MCF 10A (cell line): ENCODE measurements at places on chromosomes 7 and 10. TPM values are rescaled to one million over a fixed set of nuclear protein-coding genes. Genes with fewer than 3 reads are reported as not detected.
A peak's percentile ranks its signal among the peaks of the same experiment; 100 is the strongest.

The IQCE gene
- 16.7 and 23.9 TPM in 2 replicates for total RNA-seq

GRCh38 chr7:151692721-151693120 is 173.0 kb upstream of the RHEB start:
- H3K36me3 ChIP-seq, result no peaks in the 10 kb centered on the region
- DNase-seq, result no peak
- peaks cover 49% of the 10 kb centered on the region for H3K4me1 ChIP-seq
- H3K27me3 ChIP-seq, result no peaks in the 10 kb centered on the region
- no peak overlapping the region for H3K27ac ChIP-seq

The GPR26 gene
- not detected in 2 replicates for total RNA-seq

- peak overlapping the region; percentile 9 for H3K27ac ChIP-seq
- peaks cover under 1% of the 10 kb centered on the region for H3K36me3 ChIP-seq
- peak overlapping the region; percentile 47 for H3K4me3 ChIP-seq
- H3K27me3 ChIP-seq, result no peaks in the 10 kb centered on the region
- no peak for DNase-seq
Measured at GRCh38 chr10:114393886-114394285, 10.4 kb downstream of the AFAP1L2 start.

The CCZ1 gene
- total RNA-seq, result 86.3 and 92.6 TPM in 2 replicates

GRCh38 chr10:73096449-73097304 is at the start of gene P4HA1:
Gene P4HA1, minus strand, starts transcription at chr10:73096866. Its CDS starts 21,983 bp downstream, at chr10:73074883.
- no peaks in the 10 kb centered on the region for H3K27me3 ChIP-seq
- DNase-seq, result peak; percentile 95
- peak within 1 kb of the TSS; percentile 92 for H3K27ac ChIP-seq
- H3K4me1 ChIP-seq, result no peaks in the 10 kb centered on the region

GRCh38 chr7:74280985-74281384 is 8.2 kb upstream of the CLIP2 start:
- no peak overlapping the region for H3K27ac ChIP-seq
- H3K27me3 ChIP-seq, result no peaks in the 10 kb centered on the region
- no peak overlapping the region for H3K4me3 ChIP-seq
- H3K36me3 ChIP-seq, result no peaks in the 10 kb centered on the region

DNA sequence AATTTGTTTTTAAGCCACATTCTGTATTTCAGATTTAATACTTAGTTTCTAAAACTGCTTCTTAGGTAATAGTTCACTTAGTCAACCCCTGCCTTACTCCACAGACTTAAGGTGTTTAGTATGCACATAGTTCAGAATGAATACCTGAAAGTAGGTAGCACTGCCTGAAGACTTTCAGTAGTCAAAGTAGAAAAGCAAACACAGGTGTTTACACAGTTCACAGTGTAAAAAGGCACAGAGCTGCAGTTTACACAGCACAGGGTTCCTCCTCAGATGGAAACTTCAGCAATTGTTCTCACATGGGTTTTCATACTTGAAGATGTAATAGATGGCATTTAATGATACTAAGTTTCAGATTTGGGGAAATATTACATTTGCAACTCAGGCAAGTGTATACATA is 3.1 kb upstream of the PKD1L1 start:
- no peak overlapping the region for H3K27ac ChIP-seq
- H3K4me1 ChIP-seq, result no peaks in the 10 kb centered on the region
- H3K4me3 ChIP-seq, result no peak overlapping the region
- no peak for DNase-seq

- no peaks in the 10 kb centered on the region for H3K36me3 ChIP-seq
- H3K4me3 ChIP-seq, result no peak overlapping the region
- H3K27me3 ChIP-seq, result no peaks in the 10 kb centered on the region
- H3K4me1 ChIP-seq, result peaks cover 14% of the 10 kb centered on the region
Measured at GRCh38 chr7:145471883-145472282, 636.0 kb upstream of the TPK1 start.

The GALNT11 gene
- total RNA-seq, result 15.1 and 17.3 TPM in 2 replicates

DNA sequence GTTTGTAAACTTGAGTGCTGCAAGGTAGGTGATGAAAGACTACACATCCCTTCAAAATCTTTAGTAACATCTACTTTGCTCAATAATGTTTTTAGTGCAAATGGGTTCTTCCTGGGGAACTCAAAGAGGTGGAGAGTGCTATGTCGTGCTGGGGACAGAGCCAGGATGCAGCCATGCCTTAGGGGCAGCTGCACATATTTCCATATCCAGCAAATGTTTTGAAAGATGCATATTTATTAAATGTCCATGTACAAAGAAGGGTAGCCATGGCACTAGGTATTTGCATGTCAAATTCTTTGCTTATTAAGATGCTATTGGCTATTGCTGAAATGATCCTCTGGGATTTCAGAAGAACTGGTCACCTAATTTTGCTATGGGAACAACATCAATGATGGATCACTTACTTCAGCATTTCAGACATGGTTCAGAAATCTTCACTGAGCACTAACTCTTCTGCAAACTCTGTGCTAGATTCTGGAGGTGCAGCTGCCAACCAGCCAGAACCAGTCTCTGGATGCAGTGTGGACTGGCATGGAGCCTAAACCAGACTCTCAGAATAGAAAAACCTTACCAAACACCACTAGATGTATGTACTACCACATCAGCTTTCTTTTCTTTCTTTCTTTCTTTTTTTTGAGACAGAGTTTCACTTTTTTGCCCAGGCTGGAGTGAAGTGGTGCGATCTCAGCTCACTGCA is 31.7 kb upstream of the DNMBP start:
- H3K4me1 ChIP-seq, result peaks cover 28% of the 10 kb centered on the region
- no peaks in the 10 kb centered on the region for H3K36me3 ChIP-seq

The ZNF511 gene
- 28.9 and 42.7 TPM in 2 replicates for total RNA-seq

GRCh38 chr7:1296356-1296981 is 63.8 kb downstream of the UNCX start:
- H3K4me1 ChIP-seq, result no peaks in the 10 kb centered on the region
- peaks cover 25% of the 10 kb centered on the region for H3K27me3 ChIP-seq
- no peak for DNase-seq
- H3K4me3 ChIP-seq, result no peak overlapping the region
- no peak overlapping the region for H3K27ac ChIP-seq

GRCh38 chr10:68550747-68551411 is 9.3 kb upstream of the TET1 start:
- no peak overlapping the region for H3K4me3 ChIP-seq
- H3K27ac ChIP-seq, result no peak overlapping the region

The PHTF2 gene
- total RNA-seq, result 12.6 and 16.0 TPM in 2 replicates

DNA sequence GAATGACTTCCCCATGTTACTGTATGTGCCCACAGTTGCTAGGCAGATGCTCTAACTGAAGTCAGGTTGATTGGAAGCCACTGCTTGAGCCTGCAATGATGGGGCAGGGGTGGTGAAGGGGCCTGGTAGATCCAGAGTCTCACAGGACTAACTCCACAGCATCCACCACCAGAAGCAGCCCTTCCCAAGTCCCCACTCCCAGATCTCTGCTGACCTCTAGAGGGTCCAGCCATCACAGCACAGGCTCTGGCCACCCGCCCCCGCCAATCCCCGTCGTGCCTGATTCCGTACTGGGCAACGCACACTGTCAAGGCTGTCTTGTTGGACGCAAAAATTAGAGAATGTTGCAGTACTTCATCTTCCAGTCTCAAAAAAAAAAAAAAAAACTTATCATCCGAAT is 136.8 kb upstream of the PDE1C start:
- H3K27me3 ChIP-seq, result peaks cover 16% of the 10 kb centered on the region
- no peaks in the 10 kb centered on the region for H3K36me3 ChIP-seq
- H3K4me3 ChIP-seq, result no peak overlapping the region

DNA sequence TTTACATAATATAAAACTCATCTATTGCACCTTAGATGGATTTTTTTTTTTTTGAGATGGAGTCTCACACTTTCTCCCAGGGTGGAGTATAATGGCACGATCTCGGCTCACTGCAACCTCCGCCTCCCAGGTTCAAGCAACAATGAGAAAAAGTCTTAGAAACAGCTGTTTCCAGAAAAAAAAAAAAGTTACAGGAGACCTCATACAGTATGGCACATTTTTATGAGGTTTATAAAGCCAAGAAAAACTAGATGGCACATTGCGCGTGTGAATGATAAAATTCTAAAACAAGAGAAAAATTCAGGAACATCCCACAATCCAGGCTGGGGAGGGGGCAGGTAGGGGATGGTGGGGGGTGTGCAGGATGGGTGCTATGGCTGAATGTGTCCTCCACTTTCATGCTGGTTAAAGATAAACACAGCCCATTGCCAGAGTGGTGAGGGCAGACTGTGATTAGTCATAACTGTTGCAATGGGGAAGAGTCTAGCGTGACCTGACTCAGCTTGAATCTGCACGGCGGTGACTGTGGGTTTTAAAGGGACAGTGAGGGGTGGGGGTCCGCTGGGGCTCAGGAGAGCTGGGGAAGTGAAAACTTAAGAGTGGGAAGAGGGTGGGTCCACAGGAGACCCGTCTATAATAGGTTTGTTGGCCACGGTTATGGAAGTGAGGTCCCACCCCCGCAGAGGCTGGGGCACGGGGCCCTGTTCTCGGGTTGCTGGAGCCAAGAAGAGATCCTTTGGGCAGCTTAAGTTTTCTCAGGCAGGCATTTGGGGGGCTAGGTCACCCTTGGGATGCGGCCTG is 11.9 kb upstream of the LRRC27 start:
- peak; percentile 91 for DNase-seq
- peaks cover 19% of the 10 kb centered on the region for H3K36me3 ChIP-seq
- peak overlapping the region; percentile 67 for H3K4me3 ChIP-seq
- H3K4me1 ChIP-seq, result peaks cover 42% of the 10 kb centered on the region
- no peaks in the 10 kb centered on the region for H3K27me3 ChIP-seq

- no peak overlapping the region for H3K27ac ChIP-seq
- DNase-seq, result no peak
- H3K4me3 ChIP-seq, result no peak overlapping the region
- no peaks in the 10 kb centered on the region for H3K4me1 ChIP-seq
- peaks cover 52% of the 10 kb centered on the region for H3K27me3 ChIP-seq
Measured at GRCh38 chr7:106518967-106519366, 142.0 kb downstream of the CCDC71L start.

The PLEKHS1 gene
- not detected in 2 replicates for total RNA-seq

- peaks cover 22% of the 10 kb centered on the region for H3K4me1 ChIP-seq
- DNase-seq, result no peak
- no peak overlapping the region for H3K4me3 ChIP-seq
- no peaks in the 10 kb centered on the region for H3K36me3 ChIP-seq
- no peaks in the 10 kb centered on the region for H3K27me3 ChIP-seq
Measured at GRCh38 chr10:7389346-7389745, 21.5 kb downstream of the SFMBT2 start.

The TRIM24 gene
- 10.2 and 11.9 TPM in 2 replicates for total RNA-seq

The IFIT5 gene
- total RNA-seq, result 11.2 and 12.8 TPM in 2 replicates

GRCh38 chr7:28069807-28070206 is 110.8 kb downstream of the JAZF1 start:
- no peaks in the 10 kb centered on the region for H3K27me3 ChIP-seq
- peaks cover 11% of the 10 kb centered on the region for H3K4me1 ChIP-seq
- no peak overlapping the region for H3K27ac ChIP-seq
- H3K36me3 ChIP-seq, result no peaks in the 10 kb centered on the region

The RSPH10B2 gene
- total RNA-seq, result not detected in 2 replicates

The TUBB8 gene
- not detected in 2 replicates for total RNA-seq

GRCh38 chr7:123437447-123437995 is 96.9 kb downstream of the IQUB start:
- no peaks in the 10 kb centered on the region for H3K36me3 ChIP-seq
- H3K4me3 ChIP-seq, result no peak overlapping the region
- no peaks in the 10 kb centered on the region for H3K27me3 ChIP-seq
- no peak overlapping the region for H3K27ac ChIP-seq
- H3K4me1 ChIP-seq, result no peaks in the 10 kb centered on the region

The LRRC18 gene
- total RNA-seq, result not detected in 2 replicates

The XRCC2 gene
- total RNA-seq, result 4.1 and 5.2 TPM in 2 replicates

DNA sequence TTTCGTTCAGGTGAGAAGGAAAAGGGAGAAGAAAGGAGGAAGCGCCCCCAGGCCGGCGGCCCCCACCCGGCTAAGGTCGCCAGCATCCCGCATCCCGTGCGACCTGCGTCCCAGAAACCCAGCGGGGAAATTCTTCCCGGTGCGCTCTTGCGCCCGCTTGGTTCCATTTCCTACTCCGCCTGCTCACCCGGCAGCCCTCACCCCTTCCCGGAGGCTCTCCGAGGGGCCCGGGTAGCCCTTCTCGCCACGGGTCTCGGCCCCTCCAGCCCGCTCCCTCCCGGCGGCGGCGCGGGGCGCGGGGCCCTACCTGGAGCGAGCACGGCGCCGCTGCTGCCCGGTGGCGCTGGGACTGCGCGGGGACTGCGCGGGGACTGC is at the start of gene PRKCQ:
TSS of gene PRKCQ (minus strand) at position 373 of the 375 bp plus-strand sequence. CDS start 65,141 bp downstream, outside the sequence.
- no peaks in the 10 kb centered on the region for H3K4me1 ChIP-seq
- H3K27ac ChIP-seq, result peak within 1 kb of the TSS; percentile 49
- H3K27me3 ChIP-seq, result peaks cover 33% of the 10 kb centered on the region
- DNase-seq, result peak; percentile 17
- H3K4me3 ChIP-seq, result peak within 1 kb of the TSS; percentile 81

- no peaks in the 10 kb centered on the region for H3K36me3 ChIP-seq
- H3K27ac ChIP-seq, result no peak overlapping the region
- H3K4me1 ChIP-seq, result no peaks in the 10 kb centered on the region
- DNase-seq, result no peak
- H3K27me3 ChIP-seq, result peaks cover 69% of the 10 kb centered on the region
Measured at GRCh38 chr10:23694446-23694920, 255.6 kb downstream of the OTUD1 start.

The FOXP2 gene
- total RNA-seq, result not detected in 2 replicates

The PTER gene
- total RNA-seq, result 50.8 and 53.2 TPM in 2 replicates
